Left renal cortex interstitium (tissue), 4 donors: ENCODE measurements at places on chromosomes 6 and 20. TPM values are rescaled to one million over a fixed set of nuclear protein-coding genes. Genes with fewer than 3 reads are reported as not detected.

The CAPN11 gene
- 0.16 TPM for polyA plus RNA-seq

DNA sequence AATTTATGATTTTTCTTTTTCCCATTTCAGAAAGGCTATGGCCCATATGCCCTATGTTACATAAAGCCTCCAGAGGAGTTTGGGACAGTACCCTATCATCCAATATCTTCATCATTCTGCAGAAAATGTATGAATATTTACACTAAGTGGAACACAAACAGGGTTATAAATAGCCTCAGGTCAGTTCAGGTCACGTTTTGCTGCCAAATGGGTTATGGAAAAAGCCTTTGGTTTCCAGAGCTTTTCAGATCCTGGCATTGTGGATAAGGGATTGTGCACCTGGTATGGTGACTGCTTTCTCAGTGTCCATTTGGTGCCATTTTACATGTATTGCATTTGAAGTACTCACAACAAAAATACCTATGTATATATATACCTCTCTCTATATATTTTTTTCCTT, 29.4 kb downstream of the UTRN start:
- no peak for DNase-seq

DNA sequence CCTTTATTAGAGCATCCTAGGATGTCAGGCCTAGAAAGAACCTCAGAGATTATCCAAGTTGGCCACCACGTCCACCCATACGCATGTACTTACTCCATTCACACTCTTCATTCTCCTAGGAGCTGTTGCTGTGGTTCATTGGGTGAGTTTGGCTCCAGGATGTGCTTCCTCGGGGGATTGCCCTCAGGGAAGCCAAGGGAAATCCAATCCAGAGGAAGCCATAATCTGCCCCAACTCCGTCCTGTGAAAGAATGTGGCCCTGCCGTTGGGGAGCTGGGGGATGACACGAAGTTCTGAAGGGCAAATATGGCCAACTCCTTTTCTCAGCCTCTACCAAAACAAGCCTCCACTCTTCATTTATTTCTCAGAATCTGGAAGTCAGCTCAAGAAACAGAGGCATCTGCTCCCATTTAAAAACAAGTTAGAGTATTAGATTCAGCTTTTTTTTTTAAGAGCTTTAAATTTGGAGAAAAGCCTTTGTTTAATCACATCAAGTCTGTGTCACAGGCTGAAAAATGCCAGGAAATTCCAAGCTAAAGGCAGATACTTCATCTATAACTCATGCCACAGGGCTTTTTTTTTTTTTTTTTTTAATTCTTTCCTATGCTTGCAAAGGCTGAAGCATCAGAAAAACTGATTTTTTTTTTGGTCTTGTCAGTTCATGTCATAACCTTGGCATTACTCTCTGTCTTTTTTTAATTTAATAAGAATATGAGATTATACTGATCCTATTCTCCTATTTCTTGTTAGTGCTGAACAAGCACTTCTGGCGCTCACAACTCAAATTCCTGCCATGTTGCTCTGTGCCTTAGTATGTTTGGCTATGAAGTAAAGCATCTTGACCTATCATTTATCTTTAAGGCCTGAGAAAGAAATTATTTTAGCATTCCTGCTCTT, 480.9 kb upstream of the MARCKS start:
- no peak for DNase-seq

- no peak for DNase-seq
Observed at GRCh38 chr20:20407891-20408805, 40.2 kb downstream of the INSM1 start.
